ENCODE measurements at places on chromosomes 3 and 15. TPM values are rescaled to one million over a fixed set of nuclear protein-coding genes. Genes with fewer than 3 reads are reported as not detected.

DNA sequence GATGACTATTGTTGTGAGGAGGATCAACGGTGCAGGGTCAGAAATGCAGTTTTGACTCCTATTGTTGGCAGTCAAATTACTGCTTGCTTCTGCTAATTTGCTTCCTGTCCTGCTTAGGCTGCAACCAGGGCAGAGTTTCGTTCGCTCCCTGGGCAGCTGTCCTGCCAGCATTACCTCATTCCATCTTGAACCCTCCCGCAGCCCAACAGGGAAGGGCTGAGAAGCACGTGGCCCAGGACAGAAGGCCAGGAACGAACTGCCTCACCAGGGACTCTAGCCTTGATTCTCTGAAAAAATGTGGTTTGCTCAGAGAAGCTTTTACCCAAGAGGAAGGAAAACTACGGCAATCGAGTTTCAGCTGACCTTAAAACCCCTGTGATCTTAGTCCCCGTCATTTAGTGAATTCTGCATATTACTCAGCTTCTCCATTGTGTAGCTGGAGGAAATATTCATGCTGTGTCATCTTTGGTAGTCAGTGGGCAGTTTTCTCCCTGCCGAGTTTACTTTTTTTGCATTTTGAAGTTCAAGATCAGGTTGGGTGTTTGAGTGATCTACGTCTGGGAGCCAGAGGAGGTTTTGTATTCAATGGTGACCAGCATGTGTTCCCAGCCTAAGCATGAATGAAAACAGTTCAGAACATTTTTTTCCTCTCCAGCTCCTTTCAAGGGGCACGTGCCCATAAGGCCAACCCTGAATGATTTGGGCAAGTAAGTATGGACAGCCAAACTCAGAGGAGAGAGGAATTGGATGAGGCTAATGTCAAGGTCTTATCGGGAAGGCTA, 23.0 kb downstream of the TLNRD1 start:
- H3K27me3 ChIP-seq: no peaks in the 10 kb centered on the region
- H3K4me1 ChIP-seq: peaks cover 41% of the 10 kb centered on the region
- H3K27ac ChIP-seq: peak overlapping the region; percentile 91

GRCh38 chr3:38383156-38383875, 36.7 kb downstream of the XYLB start:
- H3K4me3 ChIP-seq: no peak overlapping the region
- H3K27me3 ChIP-seq: no peaks in the 10 kb centered on the region
- no peaks in the 10 kb centered on the region for H3K4me1 ChIP-seq
- no peak for DNase-seq

GRCh38 chr15:78988361-78988911, 43.6 kb upstream of the CTSH start:
- H3K4me3 ChIP-seq: no peak overlapping the region
- peak; percentile 63 for DNase-seq
- no peaks in the 10 kb centered on the region for H3K27me3 ChIP-seq

DNA sequence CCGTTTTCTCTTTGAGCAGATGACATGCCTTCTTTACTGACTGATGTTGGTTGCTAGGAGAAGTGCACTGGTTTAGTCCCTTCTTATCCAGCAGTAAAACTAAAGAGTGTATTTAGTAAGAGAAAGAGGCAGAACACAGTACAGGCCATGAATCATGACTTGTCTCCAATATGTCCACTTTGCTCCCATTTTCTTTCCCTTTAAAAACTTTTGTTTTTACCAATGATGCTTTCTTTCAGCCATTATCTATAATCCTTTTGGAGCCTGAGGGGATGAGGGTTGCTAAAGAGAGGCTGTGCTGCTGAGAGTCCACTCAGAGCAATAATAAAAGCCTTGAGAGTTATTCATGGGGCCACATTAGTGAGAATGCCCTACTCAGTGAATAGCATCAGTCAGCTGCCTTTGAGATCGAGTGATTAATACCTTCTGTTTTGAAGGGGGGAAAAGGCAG, 12.2 kb downstream of the ROBO2 start:
- no peak for DNase-seq
- H3K4me3 ChIP-seq: no peak overlapping the region
- H3K27ac ChIP-seq: no peak overlapping the region
- no peaks in the 10 kb centered on the region for H3K36me3 ChIP-seq
- no peaks in the 10 kb centered on the region for H3K4me1 ChIP-seq
- no peaks in the 10 kb centered on the region for H3K27me3 ChIP-seq

GRCh38 chr3:73529308-73530021, 95.3 kb downstream of the PDZRN3 start:
- H3K27ac ChIP-seq: no peak overlapping the region
- peaks cover 8% of the 10 kb centered on the region for H3K27me3 ChIP-seq
- H3K4me3 ChIP-seq: no peak overlapping the region
- H3K4me1 ChIP-seq: no peaks in the 10 kb centered on the region
- DNase-seq: no peak

DNA sequence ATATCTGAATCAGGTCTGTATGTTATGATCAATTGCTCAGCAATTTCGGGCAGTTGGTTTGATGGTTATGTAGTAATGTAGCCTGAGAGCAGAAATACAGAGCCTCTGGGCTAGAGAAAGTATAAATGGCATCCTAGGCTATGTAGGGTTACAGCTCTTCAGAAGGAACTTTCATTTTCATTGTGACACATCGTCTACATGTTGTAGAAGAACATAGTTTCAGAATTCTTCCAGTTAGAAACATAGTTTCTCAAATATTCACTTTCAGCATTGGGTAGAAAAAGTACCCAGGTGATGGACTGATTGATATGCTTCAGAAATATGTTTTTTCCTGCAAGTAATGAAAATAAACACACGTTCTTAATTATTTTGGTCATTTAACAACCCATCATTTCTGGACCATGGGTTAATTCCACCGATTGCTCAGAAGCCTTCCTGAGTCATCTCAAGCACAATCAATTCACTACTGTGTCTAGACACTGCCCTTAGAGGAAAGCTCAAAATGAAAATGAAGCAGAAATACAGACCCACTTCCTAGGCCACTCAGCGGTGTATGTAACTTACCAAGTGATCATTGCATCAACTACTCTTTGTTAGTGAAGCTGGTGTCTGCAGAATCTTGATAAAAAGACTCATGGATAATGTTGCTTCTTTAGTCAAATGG, 88.8 kb upstream of the TSEN2 start:
- peaks cover 5% of the 10 kb centered on the region for H3K4me1 ChIP-seq
- no peak overlapping the region for H3K27ac ChIP-seq
- no peaks in the 10 kb centered on the region for H3K27me3 ChIP-seq
- DNase-seq: peak; percentile 53

MAGEF1 gene
- total RNA-seq: 33.1 TPM

PAQR9 gene
- total RNA-seq: not detected

RTP4 gene
- total RNA-seq: 3.4 TPM

IQCF5 gene
- not detected for total RNA-seq

Data from GM12878 (cell line).